ENCODE measurements at places on chromosomes 1 and 21.

DNA sequence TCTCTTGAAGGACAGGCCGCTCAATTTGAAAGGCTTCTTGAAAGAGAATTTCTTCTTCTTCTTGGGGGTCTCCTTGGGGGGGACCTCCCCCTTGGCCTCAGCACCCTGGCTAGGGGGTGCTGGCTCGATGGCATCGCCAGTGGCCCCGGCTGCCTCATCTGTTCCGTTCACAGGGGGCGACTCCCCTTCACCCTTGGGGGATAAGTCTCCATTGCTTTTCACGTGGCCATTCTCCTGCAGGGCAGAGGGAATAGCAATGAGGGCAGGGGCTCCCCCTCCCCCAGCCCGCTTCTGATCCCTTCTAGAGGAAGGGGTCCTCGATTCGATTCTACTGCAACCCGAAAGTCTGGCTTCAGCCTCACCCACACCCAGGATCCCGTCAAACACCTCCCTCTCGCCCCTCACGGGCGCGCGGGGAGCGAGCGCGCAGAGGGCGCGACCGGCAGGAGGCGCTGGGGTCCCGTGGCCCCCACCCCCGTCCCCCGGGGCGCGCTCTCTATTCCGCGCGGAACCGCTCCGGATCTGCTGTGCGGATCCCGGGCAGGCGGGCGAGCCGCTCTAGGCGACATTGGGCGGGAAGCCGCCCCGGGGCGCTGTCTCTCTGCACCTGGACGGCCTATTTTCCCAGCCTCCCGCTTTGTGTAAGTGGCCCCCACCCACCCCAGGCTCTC is 1.0 kb downstream of the MARCKSL1 start:
- peak; percentile 39 for DNase-seq

DNA sequence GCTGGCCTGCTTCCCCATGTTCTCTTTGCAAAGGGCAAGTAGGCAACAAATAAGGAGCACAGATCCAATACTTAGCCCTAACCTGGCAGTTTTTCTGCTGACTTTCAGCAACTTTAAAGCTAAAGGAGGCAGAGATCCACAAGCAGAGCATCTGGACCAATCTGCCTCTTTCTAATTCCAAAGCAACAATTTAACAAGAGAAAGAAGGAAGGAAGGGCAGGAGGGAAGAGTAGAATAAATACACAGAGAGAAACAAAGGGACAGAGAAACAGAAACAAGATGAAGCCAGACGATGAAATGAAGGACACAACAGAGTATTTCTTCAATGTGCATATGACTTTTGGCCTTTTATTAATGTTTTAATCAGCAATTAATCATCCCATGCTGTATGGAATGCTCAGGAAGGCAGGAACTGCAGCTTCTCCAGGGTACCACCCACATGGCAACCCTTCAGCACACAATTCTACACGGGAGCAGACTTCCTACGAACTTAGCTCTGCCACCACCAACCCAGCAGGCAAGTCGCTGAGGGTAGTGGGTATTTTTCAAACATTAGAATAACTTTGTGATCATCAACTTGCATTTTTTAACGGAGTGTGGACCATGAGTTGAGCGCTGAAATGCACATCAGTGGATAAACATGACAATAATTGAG is 15.3 kb downstream of the CLCC1 start:
- peak; percentile 24 for DNase-seq

DNA sequence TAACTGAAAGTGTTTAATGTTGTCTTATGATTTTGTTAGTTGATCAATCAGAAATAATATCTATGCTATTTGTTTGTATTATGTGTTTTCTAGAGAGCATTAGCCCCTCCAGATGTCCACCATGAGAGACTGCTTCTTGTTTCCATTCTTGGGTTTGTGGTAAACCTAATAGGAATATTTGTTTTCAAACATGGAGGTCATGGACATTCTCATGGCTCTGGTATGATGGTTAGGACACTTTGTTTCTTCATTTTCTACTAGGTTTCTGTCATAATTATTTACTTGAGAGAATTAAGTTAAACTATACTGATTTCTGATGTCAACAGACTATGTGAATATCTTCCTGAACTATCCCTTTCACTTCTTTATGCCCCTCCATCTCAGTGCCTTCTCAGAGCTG is 16.1 kb downstream of the SLC30A7 start:
- DNase-seq = no peak

DNA sequence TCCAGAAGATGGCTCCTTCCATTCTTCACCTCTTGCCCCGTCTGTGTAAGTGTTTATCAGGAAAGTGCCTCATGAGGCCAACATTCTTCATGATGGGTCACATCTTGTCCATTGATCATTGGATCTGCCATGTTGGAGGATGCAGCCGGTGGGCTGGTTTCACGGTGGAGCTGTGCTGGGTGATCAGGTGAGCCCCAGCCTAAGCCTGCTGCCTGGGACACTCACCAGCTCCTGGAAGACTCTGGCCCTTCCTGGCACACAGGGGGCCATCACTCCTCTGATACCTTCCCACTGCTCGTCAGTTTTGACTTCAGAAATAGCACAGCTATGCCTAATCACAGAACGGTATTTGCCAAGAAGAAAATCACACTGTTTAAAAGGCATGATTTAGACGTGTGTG is 38.3 kb downstream of the UBASH3A start:
- DNase-seq = no peak

- peak; percentile 53 for DNase-seq
Measured at GRCh38 chr1:90850898-90851710, 134.0 kb upstream of the BARHL2 start.

DNA sequence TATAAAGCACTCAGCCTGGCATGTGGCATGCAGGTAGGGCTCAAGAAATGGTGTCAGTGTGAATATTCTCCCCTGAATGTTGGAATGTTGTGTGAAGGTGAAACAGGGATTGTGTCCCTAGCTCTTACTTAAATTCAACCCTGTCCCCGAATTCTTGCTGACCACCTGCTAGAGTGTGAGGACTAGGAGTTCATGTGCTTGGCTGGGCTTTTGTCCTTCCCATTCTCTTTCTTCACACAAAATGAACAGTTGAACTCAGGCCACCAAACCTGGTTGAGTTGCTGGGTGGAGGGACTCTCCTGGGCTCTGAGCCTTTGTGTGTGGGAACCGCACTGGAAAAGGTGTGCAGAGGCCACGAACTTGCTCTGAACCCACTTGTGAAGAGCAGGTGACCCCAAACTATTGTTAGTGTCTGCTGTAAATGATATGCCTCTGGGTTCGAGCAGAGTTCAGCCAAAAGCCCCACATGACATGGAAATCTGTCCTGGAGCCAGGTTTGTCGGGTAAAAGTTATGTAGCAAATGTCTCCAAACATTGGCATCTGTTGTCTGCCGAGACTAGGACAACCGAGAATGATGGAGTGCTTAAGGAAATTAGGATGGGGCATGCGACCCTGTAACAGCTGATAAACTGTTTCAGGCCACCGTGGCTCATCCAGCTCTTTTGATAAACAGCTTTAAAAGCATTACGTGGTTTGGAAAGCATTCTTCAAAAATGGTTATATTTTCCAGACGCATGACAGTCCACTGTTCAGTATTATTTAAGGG is 144.2 kb downstream of the DHRS3 start:
- no peak for DNase-seq

- no peak for DNase-seq
Measured at GRCh38 chr1:232443372-232443771, 186.6 kb downstream of the SIPA1L2 start.

GRCh38 chr1:220031287-220031686 is 15.0 kb downstream of the EPRS1 start:
- DNase-seq = no peak

DNA sequence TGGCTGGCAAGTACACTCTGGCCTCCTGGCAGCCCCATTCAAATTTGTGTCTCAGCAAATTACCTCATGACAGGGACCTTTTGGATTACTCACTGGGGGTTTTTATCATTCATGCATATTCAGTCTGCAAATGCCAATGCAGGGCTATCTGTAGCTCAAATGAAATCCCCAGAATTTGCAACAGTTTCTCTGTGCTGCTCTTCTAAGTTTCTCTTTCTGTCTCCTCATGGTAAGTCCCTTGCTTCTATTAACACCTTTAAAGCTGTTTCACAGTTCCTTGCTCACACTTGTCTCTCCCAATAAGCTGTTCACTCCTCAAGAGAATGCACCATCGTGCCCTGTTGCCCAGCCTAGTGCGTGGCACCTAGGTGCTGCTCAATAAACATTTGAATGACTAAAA is 3.3 kb upstream of the FAM78B start:
- no peak for DNase-seq

DNA sequence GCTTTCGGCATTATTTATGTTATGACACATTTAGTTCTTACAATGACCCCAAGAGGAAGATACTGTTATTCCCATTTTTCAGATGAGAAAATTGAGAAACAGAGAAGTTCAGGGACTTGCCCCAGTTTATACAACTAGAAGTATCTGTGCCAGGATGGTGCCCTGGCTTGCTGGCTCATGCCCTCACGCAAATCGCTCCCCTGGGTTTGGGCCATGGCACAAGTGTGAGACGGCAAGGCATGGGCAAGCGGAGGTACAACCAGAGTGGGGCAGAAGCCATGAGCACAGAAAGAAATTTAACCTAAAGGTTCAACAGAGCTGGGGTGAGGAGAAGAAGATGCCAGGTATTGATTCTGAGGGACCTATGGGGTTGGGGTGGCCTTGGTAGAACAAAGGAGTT is 469.8 kb downstream of the DSCAM start:
- no peak for DNase-seq

DNA sequence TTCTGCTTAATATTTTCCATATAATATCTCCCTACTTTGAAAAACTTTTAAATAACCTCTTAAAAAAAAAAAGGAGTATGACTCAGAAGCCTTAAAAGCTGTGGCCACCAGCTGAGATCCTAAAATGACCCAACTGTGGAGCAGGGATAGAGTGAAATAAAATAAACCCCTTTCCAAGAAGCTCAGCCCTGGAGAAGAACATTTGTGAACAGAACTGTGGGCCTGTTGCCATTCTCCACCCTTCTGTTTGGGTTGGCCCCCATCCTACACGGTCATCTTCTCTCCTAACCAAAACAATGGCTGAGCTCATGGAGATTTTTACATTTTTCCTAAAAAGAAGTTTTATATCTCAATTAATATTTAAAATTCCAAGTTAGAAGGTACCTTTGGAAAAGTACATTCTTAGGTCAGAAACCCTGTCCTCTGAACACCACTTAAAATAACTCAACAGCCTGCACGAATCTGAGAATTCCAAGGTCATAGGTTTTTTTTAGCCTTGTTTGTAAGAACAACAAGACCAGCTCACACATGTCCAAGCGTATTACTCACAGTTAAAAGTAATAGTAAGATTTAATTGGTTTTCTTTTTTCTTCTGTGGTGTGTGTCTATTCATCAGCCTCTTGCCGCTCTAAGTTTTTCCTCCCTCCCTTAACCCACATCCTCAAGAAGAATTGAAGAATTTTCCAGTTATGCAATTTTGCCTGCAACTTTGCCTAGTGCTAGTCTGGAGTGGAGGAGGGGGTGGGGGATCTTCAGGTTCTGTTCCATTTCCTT is 107.7 kb upstream of the ERRFI1 start:
- no peak for DNase-seq

DNA sequence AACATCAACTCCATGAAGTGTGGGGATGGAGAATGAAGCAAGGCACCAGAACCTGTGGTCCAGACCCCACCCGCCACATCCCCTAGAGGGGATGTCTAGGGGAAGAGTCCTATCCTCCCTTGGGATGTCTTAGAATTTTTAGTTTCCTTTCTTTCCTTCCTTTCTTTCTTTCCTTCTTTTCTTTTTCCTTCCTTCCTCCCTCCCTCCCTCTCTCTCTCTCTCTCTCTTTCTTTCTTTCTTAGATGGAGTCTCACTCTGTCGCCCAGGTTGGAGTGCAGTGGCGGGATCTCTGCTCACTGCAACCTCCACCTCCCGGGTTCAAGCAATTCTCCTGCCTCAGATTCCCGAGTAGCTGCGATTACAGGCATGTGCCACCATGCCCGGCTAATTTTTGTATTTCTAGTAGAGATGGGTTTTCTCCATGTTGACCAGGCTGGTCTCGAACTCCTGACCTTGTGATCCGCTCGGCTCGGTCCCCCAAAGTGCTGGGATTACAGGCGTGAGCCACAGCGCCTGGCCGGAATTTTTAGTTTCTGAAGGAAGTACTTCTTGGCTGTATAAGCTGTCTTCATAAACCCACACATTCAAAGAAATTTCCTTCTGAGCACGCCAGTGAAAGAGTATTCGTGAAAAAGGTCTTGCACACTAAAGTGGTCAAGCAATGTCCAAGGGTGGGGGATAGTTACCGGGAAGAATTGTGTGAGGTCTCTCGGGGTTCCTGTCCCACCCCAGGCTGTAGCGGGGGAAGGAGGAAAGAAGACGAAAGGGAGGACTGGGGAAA is 20.8 kb upstream of the LEFTY2 start:
- DNase-seq = no peak

GRCh38 chr1:212466898-212467650 is 34.4 kb downstream of the NENF start:
- DNase-seq = no peak

- DNase-seq = peak; percentile 38
Measured at GRCh38 chr21:43646550-43647260, 12.6 kb downstream of the HSF2BP start.

DNA sequence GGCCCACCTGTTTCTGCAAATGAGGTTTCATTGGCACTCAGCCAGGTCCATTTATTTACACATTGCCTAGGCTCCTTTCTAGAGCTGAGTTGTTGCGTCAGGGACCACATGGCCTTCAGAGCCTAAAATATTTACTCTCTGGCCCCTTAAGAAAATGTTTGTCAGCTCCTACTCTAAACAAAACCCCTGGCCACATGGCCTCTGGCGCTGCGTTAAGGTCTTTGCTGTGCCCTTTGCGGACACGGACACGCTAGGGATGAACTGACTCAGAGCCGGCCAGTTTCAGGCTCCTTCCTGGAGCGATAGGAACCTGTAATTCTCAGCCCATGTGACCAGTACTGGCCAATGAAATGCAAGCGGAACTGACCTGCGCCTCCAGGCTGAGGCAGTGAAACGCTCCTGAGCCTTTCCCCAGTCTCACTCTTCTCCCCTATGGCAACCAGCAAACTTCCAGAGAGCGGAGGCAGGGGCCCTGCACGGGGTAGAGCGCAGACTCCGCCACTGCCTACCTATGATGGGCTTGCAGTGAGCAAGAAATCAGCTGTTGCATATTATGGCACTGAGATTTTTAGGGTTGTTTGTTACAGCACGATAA is 160.3 kb downstream of the ETS2 start:
- DNase-seq = no peak

DNA sequence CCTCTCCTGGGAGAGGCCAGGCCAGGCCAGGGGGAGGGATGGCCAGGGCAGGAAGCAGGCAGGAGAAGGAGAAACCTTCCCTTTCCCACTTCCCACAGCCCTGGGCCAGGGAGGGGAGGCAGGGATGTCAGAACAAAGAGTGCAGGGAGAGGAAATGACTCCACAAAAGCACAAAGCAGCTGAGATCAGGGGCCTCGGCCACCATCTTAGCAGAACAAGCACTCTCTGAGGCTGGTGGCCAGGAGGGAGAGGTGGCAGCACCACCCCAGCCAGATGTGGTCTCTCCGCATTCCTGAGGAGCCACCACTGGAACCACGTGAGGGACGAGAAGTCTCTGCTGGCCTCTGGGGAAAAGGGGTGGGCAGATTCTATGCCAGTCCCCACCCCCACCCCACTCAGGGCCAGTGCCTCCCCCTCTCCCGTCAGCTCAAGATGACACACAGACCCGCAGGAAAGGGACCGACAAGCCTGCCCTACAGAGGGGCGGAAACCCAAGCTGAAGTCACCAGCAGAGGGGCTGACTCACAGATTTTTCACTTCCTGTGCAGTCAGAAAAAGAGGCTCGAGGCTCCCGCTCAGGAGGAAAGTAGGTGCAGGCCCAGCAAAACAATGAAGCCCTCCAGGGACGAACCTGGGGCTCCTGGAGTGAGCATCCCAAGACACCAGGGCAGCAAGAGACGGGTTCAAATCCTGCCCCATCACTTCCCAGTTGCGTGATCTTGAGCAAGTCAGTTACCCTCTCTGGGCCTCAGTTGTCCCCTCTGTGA is 24.1 kb upstream of the ALDH4A1 start:
- no peak for DNase-seq

GRCh38 chr1:114081437-114082303 is 72.0 kb downstream of the SYT6 start:
- no peak for DNase-seq

Measured in caudate nucleus (tissue), 63 donors.